Glomerular endothelial cell (primary cell): ENCODE measurements at places on chromosomes 3 and 15. TPM values are rescaled to one million over a fixed set of nuclear protein-coding genes. Genes with fewer than 3 reads are reported as not detected.

GRCh38 chr3:178246004-178246403 lies 290.2 kb upstream of the KCNMB2 start:
- no peak for DNase-seq

Gene KNL1
- 4.2 and 10.8 TPM in 2 replicates for total RNA-seq

- no peak for DNase-seq
Measured at GRCh38 chr3:179606534-179607085, 2.0 kb downstream of the NDUFB5 start.

Gene CCR9
- total RNA-seq: not detected in 2 replicates

GRCh38 chr3:108488631-108489030 lies 21.8 kb downstream of the MYH15 start:
- no peak for DNase-seq

- no peak for DNase-seq
Measured at GRCh38 chr3:171755015-171755589, 55.2 kb downstream of the PLD1 start.

DNA sequence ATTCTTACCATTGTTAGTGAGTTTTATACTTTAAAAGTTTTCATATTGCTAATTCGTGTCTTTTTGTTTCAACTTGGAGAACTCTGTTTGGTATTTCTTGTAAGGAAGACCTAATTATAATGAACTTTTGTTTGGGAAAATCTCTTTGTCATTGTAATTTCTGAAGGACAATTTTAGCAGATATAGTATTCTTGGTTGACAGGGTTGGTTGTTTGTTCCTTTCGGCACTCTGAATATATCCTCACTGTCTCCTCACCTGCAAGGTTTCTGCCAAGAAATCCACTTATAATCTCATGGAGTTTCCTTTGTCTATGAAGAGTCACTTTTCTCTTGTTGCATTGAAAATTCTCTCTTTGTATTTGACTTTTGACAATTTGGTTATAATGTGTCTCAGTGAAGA lies 225.2 kb upstream of the NR2E3 start:
- DNase-seq: no peak

- DNase-seq: no peak
Measured at GRCh38 chr3:106692624-106693023, 684.6 kb upstream of the CCDC54 start.

Gene EHHADH
- total RNA-seq: 5.2 and 5.6 TPM in 2 replicates

Gene CIB2
- 1.9 and 7.5 TPM in 2 replicates for total RNA-seq

- DNase-seq: peak; percentile 86
Measured at GRCh38 chr3:183131735-183132134, 30.8 kb downstream of the LAMP3 start.

Gene MKRN3
- total RNA-seq: 0.41 and 0.58 TPM in 2 replicates

Gene SLC27A2
- 0.06 TPM in 1 of 2 replicates, not detected in the other for total RNA-seq

DNA sequence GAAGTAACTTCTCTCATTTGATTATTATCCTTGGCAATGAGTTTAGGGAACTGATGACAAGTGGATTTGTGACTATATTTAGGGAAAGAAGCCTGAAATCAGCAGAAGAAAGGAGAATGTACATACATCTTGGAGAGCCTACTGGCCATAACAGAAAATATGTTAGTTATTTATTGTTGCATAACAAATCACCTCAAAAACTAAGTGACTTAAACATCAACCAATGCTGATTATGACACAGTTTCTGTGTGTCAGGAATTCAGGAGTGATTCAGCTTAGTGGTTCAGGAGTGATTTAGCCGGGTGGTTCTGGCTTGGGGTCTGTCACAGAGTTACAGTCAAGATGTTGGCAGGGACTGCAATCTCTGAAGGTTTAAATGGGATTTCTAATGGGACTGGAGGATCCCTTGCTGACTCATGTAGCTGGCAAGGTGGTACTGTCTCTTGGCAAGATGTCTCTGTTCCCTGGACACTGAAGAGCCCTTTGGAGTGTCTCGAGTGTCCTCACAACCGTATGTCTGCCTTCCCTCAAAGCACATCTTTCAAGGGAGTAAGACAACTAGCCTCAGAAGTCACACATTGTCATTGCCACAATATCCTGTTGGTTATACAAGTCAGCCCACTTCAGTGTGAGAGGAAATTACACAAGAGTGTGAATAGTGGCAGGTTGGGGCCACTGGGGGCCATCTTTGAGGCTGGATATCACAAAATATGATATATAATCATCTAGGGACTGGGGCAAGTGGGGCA lies 248.9 kb downstream of the SV2B start:
- DNase-seq: no peak

DNA sequence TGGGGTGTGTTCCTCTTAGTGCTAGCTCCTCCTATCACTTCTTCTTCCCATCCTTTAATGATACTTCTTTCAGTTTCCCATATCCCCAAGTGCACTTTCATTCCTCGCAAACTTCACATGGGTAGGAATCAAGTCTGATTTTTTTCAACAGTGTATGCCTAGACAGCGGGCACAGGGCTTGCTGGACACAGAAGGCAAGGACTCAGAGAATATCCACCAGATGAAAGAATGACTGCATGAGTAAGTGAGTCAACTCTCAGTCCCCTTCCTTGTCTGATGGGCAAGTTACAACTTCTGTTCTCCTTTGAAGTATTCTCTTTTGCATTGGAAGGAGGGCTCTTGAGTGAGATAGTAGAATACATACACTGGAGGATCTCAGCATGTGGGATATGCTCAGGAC lies 3.1 kb upstream of the SQOR start:
- no peak for DNase-seq

GRCh38 chr3:33826688-33827087 lies 28.3 kb downstream of the PDCD6IP start:
- no peak for DNase-seq

Gene GPR156
- 0.76 TPM in 1 of 2 replicates, not detected in the other for total RNA-seq

DNA sequence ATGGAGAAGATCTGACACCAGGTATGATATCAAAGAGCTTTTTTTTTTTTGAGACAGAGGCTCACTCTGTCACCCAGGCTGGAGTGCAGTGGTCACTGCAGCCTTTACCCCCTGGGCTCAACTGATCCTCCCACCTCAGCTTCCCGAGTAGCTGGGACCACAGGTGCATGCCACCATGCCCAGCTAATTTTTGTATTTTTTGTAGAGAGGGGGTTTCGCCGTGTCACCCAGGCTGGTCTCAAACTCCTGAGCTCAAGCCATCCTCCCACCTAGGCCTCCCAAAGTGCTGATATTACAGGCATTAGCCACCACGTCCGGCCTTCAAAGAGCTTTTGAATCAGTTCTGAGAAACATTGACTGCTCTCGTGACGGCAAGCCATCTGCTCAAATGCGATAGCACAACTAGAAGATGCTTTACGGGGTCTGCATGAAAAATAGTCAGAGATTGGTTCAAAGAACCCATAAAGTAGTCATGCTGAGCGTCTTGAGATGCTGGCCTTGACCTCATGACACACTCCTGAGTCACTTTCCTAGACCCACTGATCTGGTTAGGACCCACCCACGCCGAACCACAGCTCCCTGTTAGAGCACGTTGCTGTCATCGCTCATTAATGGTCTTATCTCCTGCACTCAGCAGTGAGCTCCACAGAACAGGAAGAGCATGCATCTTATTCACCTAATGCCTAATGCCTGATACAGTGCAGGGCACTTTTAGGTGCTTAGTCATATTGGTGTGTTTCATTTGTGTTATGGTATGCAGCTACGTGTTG lies 57.0 kb upstream of the NR2F2 start:
- DNase-seq: peak; percentile 47

DNA sequence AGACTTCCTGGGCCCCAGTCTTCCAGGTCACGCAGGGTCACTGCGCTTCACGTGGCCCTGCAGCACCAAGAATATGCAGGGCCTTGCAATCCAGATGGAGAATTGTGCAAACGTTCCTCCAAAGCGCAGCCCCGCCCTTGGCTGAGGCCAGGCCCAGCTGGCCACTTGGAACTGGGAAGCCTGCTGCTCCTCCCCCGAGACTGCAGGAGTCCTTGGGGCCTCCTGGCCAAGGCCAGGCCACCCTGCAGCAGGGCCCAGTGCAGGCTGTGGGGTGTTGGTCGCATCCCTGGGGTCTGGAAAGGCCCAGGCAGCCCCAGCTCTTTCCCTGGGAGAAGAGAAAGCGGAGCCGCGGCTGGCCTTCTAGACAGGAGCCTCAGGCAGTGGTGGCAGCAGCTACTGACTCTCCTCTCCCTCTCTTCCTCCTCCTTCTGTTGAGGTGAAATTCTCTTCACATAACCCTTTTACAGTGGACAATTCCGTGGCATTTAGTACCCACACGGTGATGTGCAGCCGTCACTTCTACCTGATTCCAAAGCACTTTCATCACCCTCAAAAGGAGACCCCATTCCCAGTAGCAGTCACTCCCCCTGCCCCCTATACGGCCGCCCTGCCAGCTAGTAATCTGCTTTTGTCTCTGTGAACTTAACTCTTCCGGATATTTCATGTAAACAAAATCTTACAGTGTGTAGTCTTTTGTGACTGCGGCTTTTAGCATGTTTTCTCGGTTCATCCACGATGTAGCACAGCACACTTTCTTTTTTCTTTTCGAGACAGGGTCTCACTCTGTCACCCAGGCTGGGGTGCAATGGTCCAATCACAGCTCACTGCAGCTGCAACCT lies 103.9 kb downstream of the TMEM266 start:
- no peak for DNase-seq

- no peak for DNase-seq
Measured at GRCh38 chr3:119073258-119074001, 38.8 kb upstream of the IGSF11 start.

- no peak for DNase-seq
Measured at GRCh38 chr3:161388855-161389254, 17.5 kb upstream of the SPTSSB start.

Gene USP4
- 24.2 and 36.1 TPM in 2 replicates for total RNA-seq

GRCh38 chr3:9316881-9317361 lies 45.9 kb upstream of the THUMPD3 start:
- no peak for DNase-seq

Gene DNASE1L3
- total RNA-seq: 0.78 and 1.5 TPM in 2 replicates

Gene CDCP1
- total RNA-seq: 19.4 and 31.7 TPM in 2 replicates

GRCh38 chr15:32041294-32041693 lies 11.0 kb downstream of the CHRNA7 start:
- DNase-seq: no peak

- no peak for DNase-seq
Measured at GRCh38 chr3:153749070-153749610, 372.1 kb upstream of the ARHGEF26 start.

- DNase-seq: no peak
Measured at GRCh38 chr3:141795276-141795675, 32.1 kb downstream of the GRK7 start.

Gene NEIL1
- 22.8 and 31.3 TPM in 2 replicates for total RNA-seq

DNA sequence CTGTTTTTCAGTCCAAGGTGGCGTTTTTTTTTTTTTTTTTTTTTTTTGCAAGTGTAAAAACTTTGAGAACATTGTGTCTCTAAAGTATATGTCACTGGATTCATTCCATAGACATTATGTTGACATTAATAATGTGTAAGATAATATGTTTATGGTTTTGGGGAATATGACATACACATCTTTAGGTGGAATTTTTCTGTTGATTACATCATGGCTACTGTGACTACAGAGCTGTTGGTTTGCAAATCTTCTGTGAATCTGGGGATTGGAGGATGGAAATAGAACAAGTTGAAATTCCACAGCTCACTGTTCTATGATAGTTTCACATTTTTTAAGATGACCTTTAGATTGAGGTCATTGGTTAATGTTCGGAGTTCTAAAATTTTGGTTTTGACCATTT lies 24.4 kb upstream of the PLSCR2 start:
- no peak for DNase-seq

DNA sequence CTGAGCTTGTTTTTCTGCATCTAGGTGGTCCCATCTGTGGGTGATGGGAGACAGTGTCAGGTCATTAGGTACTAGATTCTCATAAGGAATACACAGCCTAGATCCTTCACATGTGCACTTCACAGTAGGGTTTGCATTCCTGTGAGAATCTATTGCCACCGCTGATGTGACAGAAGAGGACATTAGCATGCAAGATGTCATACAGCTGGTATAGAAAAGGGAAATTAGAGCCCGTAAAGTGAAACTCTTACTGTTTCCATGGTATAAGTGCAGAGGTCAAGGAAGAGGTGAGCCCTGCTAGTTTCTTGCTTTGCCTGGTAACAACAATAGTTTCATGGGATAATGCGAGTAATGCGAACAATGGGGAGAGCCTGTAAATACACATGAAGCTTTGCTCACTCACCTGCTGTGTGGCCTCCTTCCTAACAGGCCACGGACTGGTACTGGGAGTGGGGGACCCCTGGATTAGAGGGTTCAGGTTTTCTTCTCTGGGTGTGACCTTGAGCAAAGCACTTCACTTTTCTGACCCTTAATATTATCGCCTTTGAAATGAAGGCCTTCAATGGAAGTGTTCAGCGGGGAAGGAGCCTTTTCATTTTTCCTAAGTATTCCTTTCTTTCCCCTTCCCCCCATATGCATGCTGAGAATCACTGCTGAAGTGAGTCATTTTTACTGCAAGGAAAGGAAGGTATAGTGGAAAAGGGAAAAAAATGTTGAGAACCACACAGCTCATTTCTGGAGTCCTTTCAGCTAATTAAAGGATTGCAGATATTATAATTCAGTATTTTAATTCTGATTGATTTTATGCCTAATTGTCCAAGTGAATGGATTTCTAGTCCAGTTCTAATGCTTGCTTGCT lies 286.4 kb downstream of the UBE2E2 start:
- DNase-seq: no peak

DNA sequence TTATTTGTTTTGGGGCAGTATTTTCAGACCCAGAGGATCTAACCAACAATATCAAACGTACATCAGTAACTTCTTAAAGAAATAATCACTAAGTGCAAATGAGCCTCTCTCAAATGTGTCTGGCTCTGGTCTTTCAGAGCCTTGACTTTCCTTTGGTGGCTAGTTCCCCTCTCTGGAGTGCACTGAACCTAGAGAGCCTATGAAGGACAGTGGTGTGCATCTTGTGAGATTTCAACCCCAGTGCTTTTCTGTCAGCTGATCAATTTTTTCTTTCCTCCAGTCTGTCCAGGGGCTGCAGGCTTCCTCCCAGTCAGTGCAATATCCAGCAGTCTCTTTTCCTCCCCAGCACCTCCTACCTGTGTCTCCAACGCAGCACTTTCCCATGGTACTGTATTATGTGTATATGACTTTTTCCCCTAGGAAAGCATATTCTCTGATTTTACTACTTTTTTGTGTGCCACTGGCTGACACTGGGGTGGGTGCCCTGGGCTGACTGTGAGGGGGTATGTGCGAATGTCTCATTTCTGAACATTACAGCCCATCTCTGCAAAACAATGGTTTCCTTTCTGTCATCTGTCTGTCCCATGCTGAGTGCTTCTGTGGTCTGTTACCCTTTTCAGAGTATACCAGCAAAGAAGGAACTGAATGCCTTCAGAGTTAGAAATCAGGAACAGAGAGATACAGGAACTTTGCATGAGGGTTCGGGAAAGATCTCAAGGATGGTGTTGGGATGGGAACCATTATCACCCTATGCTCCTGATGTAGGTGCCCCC lies 98.8 kb downstream of the ARPP21 start:
- no peak for DNase-seq

GRCh38 chr15:65653801-65654521 lies 32.2 kb downstream of the SLC24A1 start:
- DNase-seq: no peak
